Tibial nerve (tissue), 4 donors: ENCODE measurements at places on chromosomes 3 and 15. TPM values are rescaled to one million over a fixed set of nuclear protein-coding genes. Genes with fewer than 3 reads are reported as not detected.

Gene CA12
- 2.5 TPM for total RNA-seq

DNA sequence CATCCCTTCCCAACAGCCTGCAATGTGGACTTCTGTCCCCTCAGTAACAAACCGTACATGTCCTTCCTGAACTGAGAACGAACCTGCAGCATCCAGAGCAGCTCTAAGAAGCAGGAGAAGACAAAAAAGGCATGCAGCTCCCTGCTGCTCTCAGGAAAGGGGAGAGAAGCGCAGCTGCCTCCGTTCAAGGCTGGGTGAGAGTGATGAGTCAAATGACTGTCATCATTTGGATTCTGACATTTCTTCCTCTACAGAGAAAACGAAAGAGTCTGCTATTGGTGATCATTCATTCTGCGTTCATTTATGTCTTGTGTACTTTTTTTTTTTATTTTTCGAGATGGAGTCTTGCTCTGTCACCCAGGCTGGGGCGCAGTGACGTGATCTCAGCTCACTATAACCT, 677.8 kb downstream of the FHIT start:
- no peak overlapping the region for H3K4me3 ChIP-seq
- H3K4me1 ChIP-seq = no peaks in the 10 kb centered on the region
- no peak overlapping the region for H3K27ac ChIP-seq
- no peak for DNase-seq

DNA sequence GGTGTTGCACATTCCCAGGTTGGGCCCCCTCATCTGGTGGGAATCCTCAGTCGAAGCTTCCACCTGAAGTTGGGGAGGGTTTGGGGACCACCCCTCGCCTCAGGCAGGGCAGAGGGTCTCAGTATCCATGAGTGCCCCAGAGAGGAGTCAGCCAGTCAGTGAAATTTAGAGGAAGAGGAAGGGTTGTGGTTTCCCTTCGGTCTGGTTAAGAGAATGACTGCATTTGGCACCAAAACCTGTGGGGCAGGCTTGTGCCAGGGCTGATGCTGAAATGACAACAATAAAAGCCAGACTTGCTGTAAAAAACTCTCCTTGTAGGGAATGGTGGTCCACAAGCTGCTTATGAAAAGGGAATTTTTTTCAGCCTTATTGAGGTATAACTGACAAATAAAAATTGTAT, 22.6 kb downstream of the LMCD1 start:
- H3K27me3 ChIP-seq = no peaks in the 10 kb centered on the region
- H3K4me1 ChIP-seq = peaks cover 8% of the 10 kb centered on the region
- no peak overlapping the region for H3K4me3 ChIP-seq
- DNase-seq = no peak
- no peak overlapping the region for H3K27ac ChIP-seq
- H3K36me3 ChIP-seq = no peaks in the 10 kb centered on the region

- no peaks in the 10 kb centered on the region for H3K4me1 ChIP-seq
- H3K36me3 ChIP-seq = no peaks in the 10 kb centered on the region
- DNase-seq = peak; percentile 27
- H3K27ac ChIP-seq = peak overlapping the region; percentile 83
- no peak overlapping the region for H3K4me3 ChIP-seq
These were observed 89.2 kb upstream of the MEF2A start for GRCh38 chr15:99476413-99477222.

GRCh38 chr3:143302638-143303171, 183.1 kb downstream of the CHST2 start:
- H3K4me3 ChIP-seq = no peak overlapping the region
- H3K27me3 ChIP-seq = no peaks in the 10 kb centered on the region
- no peaks in the 10 kb centered on the region for H3K36me3 ChIP-seq
- DNase-seq = no peak
- H3K27ac ChIP-seq = no peak overlapping the region
- no peaks in the 10 kb centered on the region for H3K4me1 ChIP-seq
